ENCODE measurements at places on chromosomes 2 and 18.
A peak's percentile ranks its signal among the peaks of the same experiment; 100 is the strongest.

DNA sequence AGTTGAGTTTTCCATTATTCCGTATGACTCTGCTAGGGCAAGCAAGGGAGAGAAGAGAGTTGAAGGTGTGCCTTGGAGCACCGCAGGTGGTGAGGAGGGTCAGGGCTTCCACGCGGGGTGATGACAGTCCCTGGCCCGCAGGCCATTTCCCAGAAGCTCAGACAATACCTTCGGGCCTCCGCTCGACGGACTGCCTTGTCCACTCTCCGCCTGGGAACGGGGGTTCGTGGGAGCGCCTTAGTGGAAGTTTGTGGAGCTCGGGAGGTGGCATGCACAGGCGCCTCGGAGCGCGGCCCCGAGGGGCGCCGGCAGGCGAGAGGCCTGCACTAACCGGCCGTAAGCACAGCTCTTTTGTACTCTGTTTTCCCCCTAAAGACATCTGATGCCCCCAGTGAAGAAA lies 69.8 kb downstream of the ARHGEF33 start:
- DNase-seq, result no peak

DNA sequence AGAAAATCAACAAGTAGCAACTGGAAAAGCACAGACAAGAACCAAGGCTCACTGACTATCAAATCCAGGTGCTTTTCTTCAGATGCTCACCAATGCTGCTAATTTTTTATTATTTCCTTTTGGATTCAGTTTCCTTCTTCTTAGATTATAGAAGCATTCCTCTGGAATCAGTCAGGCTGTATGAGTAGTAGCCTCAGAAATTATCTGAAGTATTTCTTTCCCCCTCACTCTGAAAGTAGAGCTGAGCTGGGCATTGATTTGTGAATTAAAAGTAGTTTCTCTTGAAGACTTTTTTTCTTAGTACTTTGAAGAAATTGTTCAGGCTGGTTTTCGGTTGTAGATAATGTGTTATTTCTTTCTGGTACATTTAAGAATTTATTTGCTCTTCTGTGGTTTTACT lies 273.7 kb downstream of the NOL4 start:
- DNase-seq, result no peak

- no peak for DNase-seq
Measured at GRCh38 chr18:5476961-5477800, 66.6 kb downstream of the EPB41L3 start.

- peak; percentile 80 for DNase-seq
Measured at GRCh38 chr18:67243799-67244587, 272.5 kb downstream of the DSEL start.

Measured in brain (organoid and tissue), 16 donors.